Right ventricle myocardium superior (tissue), 1 donor: ENCODE measurements at places on chromosomes 2 and 18. TPM values are rescaled to one million over a fixed set of nuclear protein-coding genes. Genes with fewer than 3 reads are reported as not detected.

- DNase-seq, result no peak
Measured at GRCh38 chr2:102977426-102978090, 215.7 kb downstream of the TMEM182 start.

The PKDCC gene
- 120 TPM for total RNA-seq

The ATOH8 gene
- total RNA-seq, result 25.8 TPM

- no peak for DNase-seq
Measured at GRCh38 chr2:75799859-75800258, 89.1 kb upstream of the GCFC2 start.

GRCh38 chr18:49279487-49279886, 181.0 kb downstream of the DYM start:
- DNase-seq, result no peak

The SERPINB3 gene
- total RNA-seq, result not detected

- no peak for DNase-seq
Measured at GRCh38 chr2:202950592-202950991, 38.5 kb downstream of the CARF start.
